Erythroblast (primary cell): ENCODE measurements at places on chromosomes 3 and 15.
A peak's percentile ranks its signal among the peaks of the same experiment; 100 is the strongest.

DNA sequence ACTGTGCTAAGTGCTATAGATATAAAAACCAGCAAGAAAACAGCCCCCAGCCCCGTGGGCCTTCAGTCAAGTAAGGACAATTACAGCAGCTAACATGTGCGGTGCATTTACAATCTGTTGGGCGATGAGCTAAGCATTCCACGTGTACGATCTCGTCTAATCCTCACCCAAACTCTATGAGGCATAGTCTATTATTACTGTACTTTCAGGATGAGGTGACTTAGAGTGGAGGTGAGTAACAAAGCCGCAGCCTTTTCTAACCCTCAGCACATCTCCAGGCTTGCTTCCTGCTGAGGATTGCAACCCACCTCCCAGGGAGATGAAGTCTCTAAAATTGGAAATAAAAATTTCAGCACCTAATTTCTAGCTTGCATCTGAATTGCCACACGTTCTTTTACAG lies 53.2 kb upstream of the MCF2L2 start:
- no peak for DNase-seq

DNA sequence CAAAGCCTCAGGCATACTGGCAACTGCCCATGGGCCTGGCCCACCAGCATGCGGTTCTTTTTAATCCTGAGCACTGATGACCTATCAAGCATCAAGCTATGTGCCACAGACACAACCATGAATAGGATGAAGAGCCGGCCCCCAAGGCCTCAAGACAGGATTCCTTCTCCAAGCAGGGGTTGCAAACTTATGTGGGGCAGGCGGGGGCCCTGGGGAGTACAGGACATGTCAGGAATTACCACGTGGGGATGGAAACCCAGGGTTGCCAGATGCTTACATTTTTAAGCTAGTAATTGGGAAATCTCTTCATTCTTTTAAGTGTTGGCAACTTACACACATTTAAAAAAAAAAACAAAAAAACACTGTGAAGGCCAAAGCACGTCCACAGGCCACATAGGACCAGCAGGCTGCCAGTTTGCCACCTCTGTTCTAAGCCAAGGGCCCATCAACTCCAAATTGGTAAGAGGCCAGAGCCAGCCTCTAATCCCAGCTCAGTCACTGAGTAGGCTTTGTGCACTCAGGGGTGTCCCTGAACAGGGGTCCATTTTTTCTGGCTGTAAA lies 32.8 kb downstream of the BDH1 start:
- no peak for DNase-seq

- DNase-seq = no peak
These were observed 277.5 kb upstream of the P2RY1 start for GRCh38 chr3:152557302-152557999.

DNA sequence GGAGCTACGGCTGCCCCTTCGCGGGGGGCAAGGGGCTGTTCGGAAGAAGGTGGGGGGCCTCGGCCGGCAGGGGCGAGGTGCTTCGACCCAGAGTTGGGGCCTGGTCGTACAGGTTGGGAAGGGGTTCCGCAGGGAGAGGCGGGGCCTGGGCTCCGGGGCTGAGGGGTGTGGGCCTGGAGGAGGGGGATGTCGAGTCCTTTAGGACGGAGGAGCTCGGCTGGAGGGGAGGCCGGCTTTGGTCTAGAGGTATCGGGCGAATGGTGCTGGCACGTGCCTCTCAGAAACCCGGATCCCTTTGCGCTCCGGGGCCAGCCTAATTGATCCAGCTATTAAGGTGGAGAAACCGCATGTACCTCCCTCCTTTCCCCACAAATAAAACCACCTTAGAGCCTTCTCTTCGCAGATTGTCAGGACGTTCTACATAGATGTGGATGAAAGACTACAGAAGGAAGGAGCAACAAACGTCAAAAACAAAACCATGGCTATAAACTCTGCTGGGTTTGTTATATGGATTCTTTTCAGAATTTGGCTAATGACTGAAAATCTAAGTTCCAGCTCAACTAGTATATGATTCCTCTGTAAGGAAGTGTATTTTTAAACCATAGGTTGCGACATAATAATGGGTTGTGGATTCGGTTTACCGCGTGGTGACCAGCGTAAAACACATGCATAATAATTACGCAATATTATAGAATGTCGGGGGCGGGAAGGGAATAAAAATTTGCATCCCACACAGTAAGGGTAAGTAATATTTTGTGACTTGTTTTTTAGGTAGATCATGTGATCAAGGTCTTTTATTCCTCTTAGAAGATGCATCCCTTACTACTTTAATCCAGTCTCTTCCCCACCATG lies 644 bp upstream of the NGLY1 start:
- DNase-seq = peak; percentile 76

- no peak for DNase-seq
These were observed 18.8 kb downstream of the ASTE1 start for GRCh38 chr3:131007782-131008181.

GRCh38 chr15:37105889-37106288 lies 5.5 kb upstream of the MEIS2 start:
- no peak for DNase-seq

GRCh38 chr15:93028111-93028631 lies 60.8 kb downstream of the RGMA start:
- DNase-seq = no peak

GRCh38 chr3:11567516-11568467 lies 75.9 kb downstream of the VGLL4 start:
- DNase-seq = no peak

DNA sequence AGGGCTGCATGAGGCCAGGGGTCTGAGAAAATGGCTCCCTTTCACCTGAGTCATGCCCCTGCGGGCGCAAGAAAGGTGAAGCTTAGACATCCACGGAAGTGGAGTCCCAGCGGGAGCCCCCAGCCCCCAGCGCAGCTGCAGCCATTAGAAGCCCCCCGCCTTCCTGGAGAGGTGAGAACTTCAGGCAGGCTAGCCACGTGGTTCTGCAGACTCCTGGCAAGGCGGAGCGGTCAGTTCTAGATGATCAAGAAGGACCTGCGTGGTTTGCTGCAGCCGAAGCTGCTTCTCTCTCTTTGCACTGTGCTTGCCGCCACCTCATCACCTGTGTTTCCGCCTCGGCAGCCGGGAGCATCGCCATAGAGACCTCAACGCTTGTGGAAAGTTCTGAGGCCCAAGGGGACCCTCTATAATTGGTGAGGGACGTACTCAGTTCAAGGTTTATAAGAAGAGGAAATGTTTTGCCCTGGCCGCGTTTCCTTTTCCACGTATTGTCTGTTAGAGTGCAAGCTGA lies 15.8 kb upstream of the KCNMB3 start:
- DNase-seq = no peak

DNA sequence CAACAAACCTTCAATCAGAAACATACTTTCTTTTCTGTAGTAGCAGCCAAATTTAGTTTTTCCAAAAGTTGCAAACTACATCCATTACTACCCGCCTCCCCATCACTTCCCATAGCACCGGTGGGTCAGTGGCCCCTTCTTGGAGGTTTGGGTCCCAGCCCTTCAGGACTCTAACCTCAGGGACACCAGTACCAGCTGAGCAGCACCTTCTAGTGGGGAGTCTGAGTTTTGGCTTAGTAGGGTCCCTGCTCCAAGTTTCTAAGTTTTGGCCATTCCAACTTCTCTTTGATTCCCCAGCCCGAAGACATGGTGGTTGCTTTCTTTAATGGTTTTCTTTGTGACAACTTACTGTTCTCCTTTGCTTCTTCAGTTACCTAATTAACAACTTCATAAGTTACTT lies 160.6 kb downstream of the ECT2 start:
- DNase-seq = peak; percentile 2

DNA sequence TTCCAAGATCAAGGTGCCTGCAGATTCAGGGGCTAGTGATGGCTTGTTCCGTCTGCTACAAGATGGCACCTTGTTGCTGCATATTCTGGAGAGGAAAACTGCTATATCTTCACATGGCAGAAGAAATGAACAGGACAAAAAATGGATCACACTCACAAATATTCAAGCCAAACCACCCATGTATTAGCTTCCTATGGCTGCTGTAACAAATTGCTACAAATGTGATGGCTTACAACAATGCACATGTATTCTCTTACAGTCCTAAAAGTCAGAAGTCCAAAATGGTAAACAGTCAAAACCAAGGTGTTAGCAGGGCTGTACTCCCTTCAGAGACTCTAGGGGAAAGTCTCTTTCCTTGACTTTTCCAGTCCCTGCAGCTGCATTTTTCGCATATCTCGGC lies 55.8 kb downstream of the TRIM42 start:
- no peak for DNase-seq

DNA sequence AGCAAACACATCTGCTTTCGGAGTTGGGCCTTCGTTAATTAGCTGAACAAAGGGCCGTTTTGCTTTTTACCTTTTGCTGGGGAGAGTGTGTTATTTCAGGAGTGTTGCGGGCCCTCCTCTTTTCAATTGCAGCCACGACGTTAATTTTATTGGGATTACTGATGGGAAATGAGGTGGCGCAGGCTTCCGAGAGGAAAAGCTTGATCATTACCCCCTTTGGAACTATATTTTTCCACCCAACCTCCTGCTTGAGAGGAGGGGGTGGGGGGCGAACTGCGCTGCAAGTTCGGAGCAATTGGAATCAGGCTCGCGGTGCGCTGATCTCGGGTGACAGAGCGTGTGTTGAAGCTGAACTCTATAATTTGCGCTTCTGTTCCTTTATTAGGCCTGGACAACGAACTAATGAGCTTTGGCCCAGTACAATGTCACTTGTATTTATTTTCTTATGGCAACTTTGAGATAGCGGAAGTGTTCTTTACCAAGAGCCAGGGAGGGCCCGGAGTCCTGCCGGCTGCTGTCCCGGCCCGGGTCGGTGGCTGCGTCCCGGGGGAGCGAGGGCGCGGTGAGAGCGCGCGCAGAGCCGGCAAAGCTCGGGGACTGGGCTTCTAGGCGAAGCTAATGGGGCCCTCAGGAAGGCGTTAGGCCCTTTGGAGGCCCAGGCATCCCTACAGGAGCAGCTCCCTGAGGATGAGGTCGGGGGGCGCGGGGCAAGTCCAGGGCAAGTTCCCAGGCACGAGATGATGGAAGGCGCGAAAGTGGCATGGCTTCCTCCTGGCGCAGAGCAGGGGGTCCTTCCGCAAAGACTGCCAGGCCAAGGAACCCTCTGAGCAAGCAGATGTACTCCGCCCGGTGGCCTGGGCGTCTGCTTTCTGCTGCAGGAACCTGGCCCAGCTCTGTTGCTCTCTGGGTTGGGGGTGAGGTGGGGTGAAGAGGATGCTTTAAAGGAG lies 12.9 kb downstream of the NR2F2 start:
- no peak for DNase-seq

- no peak for DNase-seq
These were observed 337.1 kb upstream of the LRRFIP2 start for GRCh38 chr3:37511463-37511920.

GRCh38 chr15:76994001-76994400 lies 925 bp upstream of the PSTPIP1 start:
- DNase-seq = no peak

- no peak for DNase-seq
These were observed 32.5 kb downstream of the GBE1 start for GRCh38 chr3:81728766-81729544.

DNA sequence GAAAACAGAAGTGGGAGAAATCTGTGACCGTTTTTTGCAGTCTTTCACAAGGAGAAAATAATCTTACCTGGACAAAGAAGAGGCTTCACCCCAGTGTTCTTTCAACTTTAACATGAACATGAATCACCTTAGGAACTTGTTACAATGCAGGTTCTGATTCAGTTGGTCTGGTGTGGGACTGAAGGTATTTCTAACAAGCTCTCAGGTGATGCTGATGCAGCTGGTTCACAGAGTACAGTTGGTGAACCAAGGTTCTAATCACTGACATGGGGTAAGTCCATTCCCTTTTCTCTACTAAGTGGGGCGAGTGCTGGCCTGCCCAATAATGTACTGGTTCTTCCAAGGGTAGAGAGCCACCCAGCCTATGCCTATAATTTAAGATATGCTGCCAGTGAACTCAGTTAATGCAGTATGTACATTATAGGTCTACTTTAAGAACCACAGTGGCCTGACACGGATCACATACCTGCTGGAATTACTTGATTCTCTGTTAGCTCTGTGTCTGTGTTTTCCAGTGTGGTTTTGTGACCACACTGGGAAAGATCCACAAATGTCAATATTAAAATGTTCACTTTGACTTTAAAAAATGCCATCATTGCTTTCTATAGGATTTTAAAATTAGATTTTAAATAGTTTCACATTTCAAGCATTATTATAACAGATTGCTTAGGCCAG lies 304.1 kb downstream of the ZNF621 start:
- no peak for DNase-seq

GRCh38 chr3:195709676-195710085 lies 11.1 kb upstream of the MUC20 start:
- no peak for DNase-seq

- DNase-seq = no peak
These were observed 162.2 kb downstream of the VGLL4 start for GRCh38 chr3:11481556-11481955.

GRCh38 chr3:81540787-81541186 lies 220.7 kb downstream of the GBE1 start:
- DNase-seq = peak; percentile 11

DNA sequence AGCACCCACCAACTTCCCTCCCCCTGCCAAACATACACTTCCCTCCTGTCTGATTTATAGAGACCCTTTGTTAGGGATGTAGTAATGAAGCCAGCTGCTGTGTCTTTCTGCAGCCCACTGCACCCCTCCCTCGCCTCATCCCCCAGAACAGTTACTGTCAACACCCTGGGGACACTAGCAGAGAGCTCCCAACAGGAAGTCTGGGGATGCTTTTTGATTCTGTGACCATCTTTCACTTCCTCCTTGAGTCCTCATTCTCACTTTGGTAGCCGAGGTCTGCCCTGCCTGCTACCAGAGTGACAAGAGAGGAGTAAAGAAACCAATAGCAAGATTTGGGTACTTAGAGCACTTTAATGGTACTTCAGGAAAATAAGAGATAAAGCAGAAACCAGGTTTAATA lies 201.6 kb downstream of the SATB1 start:
- no peak for DNase-seq

DNA sequence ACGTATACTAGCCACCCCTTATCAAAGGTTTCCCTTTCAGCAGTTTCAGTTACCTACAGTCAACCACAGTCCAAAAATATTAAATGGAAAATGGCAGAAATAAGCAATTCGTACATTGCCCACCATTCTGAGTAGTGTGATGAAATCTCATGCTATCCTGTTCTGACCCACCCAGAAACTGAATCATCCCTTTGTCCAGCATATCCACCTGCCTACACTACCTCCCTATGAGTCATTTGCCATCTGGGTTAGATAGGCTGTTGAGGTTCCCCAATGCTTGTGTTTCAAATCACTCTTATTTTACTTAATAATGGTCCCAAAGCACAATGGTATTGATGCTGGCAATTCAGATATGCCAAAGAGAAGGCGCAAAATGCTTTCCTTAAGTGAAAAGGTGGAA lies 15.3 kb upstream of the PHC3 start:
- no peak for DNase-seq

DNA sequence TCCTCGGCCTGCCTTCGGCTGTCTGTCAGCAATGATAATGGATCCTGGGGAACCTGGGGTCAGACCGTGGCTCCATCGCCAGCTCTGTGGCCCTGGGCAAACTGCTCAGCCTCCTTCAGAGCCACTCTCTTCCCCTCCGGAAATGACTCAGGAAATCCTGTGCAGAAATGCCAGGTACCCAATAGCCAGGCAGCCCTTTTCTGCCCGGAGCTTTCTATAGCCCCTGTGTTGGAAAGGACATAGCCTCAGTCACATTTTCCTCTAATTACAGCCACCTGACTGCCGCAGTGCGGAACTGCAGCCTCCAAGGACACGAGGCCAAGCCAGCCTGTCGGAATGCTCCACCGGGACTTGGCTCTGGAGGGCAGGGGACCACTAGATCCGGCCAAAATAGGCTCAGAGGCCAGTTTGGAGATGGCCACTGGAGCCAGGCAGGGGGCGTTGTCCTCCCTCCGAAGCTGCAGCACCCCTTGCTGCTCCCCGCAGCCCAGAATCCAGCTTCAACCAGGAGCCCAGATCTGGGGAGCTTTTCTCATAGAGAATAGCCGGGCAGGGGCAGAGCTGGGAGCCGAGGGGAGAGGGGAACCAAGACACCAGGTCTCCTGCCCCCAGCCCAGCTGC lies 11.6 kb upstream of the ZXDC start:
- no peak for DNase-seq
